ENCODE measurements at places on chromosomes 7 and 10. TPM values are rescaled to one million over a fixed set of nuclear protein-coding genes. Genes with fewer than 3 reads are reported as not detected.

The ZNF365 gene
- not detected for polyA plus RNA-seq

GRCh38 chr10:14409247-14409646, 78.5 kb upstream of the FRMD4A start:
- no peak for DNase-seq

- DNase-seq: no peak
Observed at GRCh38 chr7:87344446-87344845, 1.0 kb upstream of the CROT start.

DNA sequence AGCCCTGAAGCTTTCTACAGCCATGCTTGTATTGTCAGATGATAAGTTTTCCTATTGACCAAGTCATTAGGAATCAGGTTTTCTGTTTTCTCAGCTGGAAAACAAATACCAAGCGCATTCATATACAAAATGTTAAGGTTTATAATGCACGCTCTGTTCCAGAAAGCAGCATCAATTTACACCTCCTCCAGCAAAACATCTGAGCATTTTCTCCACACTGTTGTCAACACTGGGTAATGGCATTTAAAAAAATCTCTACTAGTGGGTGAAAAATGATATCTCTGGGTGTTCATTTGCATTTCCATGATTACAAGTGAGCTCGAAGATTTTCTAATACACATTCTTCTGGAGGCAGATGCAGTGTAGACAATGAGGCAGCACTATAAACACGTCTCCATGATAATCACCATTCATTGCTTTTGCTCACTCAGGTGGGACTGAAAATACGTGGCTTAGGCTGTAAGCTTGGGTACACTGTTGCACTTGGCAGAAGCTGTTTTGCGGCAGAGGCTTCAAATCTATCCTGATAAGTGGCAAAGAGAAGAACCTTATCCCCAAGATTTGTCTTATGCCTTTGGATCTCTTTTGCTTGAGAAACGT, 114.8 kb upstream of the PLPP4 start:
- no peak for DNase-seq

GRCh38 chr7:104442481-104442880, 114.1 kb downstream of the LHFPL3 start:
- DNase-seq: no peak

DNA sequence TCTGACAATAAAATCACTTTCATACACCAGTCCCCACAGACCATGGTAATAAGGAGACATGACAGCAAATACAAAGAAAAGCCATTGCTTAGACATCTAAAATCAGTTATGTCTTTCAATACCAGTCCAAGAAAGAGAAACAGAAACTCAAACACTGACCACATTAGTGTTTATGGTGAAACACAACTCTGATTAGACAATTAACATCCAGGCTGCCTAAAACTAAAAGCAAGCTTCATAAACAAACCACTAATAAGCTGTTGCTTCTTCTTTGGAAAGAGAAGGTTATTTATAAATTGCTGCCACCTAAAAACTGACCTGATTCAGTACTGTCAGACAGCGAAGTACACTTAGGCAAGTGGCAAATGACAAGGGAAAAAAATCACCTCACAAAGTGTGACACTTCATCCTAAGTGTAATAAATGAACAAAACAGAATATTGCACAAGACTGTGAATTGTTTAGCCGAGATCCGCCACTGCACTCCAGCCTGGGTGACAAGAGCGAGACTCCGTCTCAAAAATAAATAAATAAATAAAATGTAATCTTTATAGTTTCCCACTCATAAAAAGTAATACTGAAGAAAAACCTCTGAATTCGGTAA, 277.4 kb downstream of the PARD3 start:
- DNase-seq: no peak

The SPDYE5 gene
- polyA plus RNA-seq: 0.03 TPM

The METTL27 gene
- 2.1 TPM for polyA plus RNA-seq

DNA sequence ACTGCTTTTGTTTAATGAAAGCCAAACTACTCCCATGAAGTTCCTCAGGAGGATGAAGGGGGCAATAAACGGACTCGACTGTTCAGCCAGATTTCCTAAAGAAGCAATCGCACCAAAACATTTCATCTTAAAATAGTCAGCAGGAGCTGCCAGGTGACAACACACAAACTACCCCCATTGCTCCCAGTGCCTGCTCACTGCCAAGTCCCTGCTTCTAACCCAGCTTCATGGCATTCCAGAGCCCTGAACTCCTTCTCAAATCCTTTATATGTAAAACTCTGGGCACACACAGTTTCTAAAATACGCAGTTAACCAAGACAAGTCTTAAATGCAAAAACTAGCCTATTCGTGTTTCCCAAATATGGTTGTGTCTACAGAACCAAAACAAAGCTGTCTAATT, 110.0 kb downstream of the SORBS1 start:
- DNase-seq: peak; percentile 83

GRCh38 chr10:34205452-34205851, 609.6 kb downstream of the PARD3 start:
- DNase-seq: no peak

DNA sequence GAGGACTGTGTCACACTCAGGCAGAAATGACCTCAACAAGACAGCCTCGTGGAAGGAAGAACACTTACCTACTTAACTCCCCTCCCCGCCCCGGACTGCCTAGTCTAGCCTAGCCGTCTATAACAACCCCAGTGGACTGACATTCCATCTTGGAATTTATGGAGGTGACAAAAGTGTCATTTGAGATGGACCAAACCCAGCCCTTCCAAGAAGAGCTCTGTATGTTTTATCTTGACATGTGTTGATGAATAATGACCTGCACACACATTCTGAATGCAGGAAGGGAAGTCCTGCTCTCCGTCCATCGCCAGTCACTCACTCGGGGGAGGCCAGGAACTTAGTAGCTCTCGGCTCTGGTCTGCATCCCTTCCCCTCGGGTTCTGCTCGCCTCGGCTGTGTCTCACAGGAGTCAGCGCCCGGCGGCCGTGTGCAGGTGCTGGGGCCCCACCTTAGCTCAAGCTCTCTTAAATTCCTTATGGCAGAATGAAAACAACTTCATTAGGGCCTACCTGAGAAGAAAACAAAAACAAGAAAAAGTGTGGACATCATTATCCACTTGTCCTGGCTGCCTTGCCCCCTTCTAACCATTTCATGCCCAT, 140.9 kb upstream of the NPS start:
- no peak for DNase-seq

The CALML5 gene
- polyA plus RNA-seq: not detected

GRCh38 chr10:98568551-98568950, 121.8 kb upstream of the HPS1 start:
- no peak for DNase-seq

The SVOPL gene
- 1.8 TPM for polyA plus RNA-seq

DNA sequence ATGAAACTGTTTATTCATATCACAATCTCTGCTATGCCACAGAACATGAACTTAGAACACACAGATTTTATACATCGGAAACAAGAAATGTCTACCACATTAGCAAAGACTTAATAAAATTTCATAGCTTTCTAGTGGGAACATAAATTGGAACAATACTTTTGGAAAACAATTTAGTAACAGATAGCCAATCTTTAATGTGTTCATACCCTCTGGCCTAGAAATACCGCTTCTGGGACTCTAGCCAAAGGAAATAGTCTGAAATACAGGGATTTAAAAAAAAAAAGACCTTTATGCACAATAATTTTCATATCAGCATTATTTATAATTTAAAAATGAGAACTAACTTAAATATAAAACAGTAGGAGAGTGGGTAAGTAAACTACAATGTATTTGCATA, 168.5 kb downstream of the PLXNA4 start:
- DNase-seq: no peak

The NME8 gene
- polyA plus RNA-seq: not detected

The WEE2 gene
- 0.20 TPM for polyA plus RNA-seq

- DNase-seq: peak; percentile 83
Observed at GRCh38 chr7:30225863-30226613, 58.4 kb upstream of the ZNRF2 start.

DNA sequence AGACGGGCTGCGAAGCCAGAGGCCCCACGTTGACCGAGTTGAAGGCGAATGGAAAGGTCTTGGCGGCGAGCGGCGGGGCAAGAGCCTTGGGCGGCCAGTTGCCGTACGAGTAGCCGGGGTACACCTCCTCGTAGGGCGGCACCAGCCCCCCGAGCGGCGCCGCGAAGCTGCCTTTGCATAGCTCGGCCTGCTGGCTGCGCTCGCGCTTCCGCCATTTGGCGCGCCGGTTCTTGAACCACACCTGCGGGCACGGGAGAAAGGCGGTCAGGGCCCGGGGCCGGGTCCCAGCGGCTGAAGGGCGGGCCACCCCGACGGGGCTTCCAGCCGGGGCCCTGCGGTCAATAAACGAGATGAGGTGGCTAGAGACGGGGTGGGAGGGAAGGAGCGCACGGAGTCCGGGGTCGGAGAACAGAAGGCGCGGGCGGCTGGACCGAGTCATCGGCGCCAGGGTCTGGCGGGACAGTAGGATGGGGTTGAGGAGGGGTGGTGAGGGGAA, 4.8 kb downstream of the ELOVL3 start:
- no peak for DNase-seq

The UBE2D1 gene
- polyA plus RNA-seq: 11.5 TPM

- DNase-seq: no peak
Observed at GRCh38 chr7:114269714-114270113, 144.9 kb upstream of the FOXP2 start.

The PAX4 gene
- polyA plus RNA-seq: 0.46 TPM

The NFE2L3 gene
- polyA plus RNA-seq: 0.60 TPM

DNA sequence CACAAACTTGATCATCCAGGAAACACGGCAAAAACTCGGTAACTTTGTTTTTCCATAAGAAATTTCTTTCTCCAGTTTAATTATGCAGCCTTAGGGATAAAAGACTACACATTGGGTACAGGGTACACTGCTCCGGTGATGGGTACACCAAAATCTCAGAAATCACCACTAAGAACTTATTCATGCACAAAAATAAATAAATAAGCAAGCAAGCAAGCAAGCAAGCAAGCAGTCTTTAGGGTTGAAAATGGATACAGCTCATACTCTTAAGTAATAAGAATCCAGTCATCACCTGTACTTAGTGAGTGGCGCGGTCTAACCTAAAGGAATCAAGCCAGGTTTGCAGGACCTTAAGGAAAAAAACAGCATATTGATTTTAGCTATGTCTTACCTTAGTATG, 30.0 kb downstream of the MCM10 start:
- no peak for DNase-seq

GRCh38 chr10:34526758-34527730, 288.1 kb downstream of the PARD3 start:
- no peak for DNase-seq

DNA sequence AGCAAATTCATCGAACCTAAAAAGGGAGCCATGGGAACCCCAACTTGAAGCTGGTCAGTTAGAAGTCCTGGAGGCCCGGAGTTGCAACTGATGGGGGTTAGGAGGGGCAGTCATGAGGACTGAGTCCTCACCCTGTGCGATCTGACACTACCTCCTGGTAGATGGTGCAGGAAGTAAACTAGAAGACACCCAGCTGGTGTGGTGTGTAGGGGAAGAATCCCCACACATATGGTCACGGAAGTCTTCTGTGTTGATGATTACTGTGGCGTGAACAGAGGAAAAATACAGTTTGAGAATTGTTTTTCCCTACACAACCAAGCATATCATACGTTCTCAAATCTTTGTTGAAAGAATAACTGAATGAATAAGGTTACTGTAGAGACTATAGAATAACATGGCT, 164.6 kb upstream of the KCTD7 start:
- DNase-seq: no peak

DNA sequence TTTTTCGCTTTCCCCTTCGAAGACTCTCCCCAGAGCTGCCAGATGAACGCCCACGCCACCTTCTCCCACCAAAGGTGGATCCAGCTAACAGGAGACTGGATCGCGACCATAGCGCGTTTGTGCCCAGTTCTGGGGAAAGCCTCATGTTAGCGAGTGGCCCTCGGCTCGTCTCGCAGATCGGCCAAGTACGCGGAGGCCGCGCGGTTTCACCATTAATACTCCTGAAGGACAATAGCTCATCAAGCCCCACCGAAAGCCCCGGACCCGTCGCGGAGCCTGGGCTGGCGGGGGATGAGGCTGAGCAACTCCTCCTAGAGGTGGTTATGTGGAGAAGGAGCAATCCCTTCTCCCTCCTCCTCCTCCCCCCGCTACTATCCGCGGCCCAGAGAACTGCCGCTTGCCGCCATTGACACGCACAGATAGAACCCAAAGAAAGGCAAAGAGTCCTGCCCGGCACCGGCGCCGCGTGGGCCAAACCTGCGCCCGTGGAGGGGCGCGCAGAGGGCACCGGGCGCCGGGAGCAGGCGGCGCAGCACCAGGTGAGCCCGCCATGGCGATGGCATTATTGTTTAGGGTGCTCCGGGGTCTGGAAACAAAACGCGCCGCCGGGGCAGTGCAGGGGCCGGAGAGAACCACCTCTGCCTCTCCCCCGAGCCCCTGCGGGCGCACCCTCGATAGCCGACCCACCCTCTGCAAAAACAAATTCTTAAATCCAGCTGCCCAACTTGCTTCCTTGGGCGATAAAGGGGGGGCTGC, at the start of gene MACROH2A2:
Gene MACROH2A2 (plus strand): TSS at position 385 of the 756 bp plus-strand sequence. CDS start 22,813 bp downstream, outside the sequence.
- peak; percentile 79 for DNase-seq

DNA sequence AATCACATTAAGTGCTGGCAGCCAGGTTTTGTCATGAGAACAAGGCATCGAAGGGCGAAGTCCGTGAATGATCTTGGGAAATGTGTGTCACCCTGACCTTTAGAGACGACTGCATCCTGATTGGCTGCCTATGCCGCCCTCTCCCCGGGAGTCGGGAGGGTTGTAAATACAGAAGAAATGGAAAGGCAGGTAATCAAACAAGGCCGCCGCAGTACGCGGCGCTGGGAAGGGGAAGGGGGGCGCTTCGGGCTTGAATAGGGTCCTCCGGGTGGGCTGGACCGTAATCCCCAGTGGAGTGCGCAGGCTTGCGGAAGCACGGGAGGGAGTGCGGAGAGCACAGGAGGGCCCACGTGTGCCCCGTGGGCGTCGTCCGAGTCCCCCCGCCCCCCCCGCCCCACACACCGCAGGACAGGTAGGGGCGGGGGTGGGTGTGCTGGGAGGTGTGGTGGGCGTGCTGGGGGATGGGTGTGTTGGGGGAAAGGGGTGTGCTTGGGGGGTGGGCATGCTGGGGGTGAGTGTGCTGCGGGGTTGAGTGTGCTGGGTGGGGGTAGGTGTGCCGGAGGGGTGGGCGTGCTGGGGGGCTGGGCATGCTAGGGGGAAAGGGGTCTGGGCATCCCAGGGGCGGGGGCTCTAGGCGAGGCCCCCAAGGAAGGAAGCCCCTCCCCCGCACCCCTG, 169.4 kb downstream of the ARHGAP12 start:
- peak; percentile 76 for DNase-seq

The CXCL12 gene
- polyA plus RNA-seq: 13.6 TPM

Measured in sigmoid colon (tissue), 7 donors.